Upper lobe of left lung (tissue), 6 donors: ENCODE measurements at places on chromosomes 3 and 15. TPM values are rescaled to one million over a fixed set of nuclear protein-coding genes. Genes with fewer than 3 reads are reported as not detected.
A peak's percentile ranks its signal among the peaks of the same experiment; 100 is the strongest.

Gene CD96
- 2.4 TPM for total RNA-seq

Gene RBPMS2
- 3.6 TPM for total RNA-seq

Gene ADAMTS17
- total RNA-seq, result 6.2 TPM

Gene CHL1
- total RNA-seq, result 5.6 TPM

Gene SCG3
- total RNA-seq, result 0.40 TPM

Gene PFN2
- total RNA-seq, result 32.6 TPM

DNA sequence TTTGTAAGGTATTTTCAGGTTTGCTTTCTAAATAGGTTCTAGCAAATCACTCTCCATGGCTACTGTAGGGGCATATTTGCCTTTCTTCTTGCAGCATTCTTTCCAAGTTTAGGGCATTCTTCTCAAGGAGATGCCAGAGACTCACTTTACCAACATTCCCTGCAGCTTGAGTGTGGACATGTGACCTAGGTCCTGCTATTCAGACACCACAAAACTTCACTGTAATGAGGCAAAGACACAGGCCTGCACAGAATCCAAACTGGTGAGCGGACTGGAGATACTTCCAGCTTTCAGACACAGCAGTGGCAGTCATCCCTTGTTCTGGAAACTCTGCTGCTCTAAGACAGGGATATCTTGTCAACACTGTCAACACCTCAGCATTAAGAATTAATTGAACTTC lies 146.4 kb upstream of the PFN2 start:
- H3K27ac ChIP-seq, result no peak overlapping the region
- H3K27me3 ChIP-seq, result no peaks in the 10 kb centered on the region
- no peak for DNase-seq
- no peaks in the 10 kb centered on the region for H3K4me1 ChIP-seq

GRCh38 chr15:37077623-37078351 lies 22.6 kb downstream of the MEIS2 start:
- peaks cover 13% of the 10 kb centered on the region for H3K36me3 ChIP-seq
- peaks cover 3% of the 10 kb centered on the region for H3K4me1 ChIP-seq
- H3K4me3 ChIP-seq, result no peak overlapping the region

DNA sequence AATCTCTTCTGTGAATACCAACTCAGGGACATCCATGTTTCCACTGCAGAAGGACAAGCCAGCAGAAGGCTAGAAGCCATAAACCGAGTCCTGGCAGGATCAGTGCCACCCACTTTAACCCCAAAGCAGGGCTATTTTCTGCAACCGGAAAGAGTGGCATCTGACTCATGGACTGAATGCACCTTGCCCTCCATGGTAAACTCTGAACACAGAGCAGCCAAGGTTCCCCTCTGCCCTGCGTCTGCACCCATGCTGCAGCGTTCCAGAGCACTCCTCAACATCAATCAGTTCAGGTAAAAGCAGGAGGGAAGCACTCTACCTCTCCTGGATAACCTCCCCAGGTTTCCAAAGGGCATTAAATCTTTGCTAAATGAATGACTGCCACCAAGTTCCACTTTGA lies 801 bp upstream of the NGRN start:
- no peak overlapping the region for H3K4me3 ChIP-seq
- H3K36me3 ChIP-seq, result no peaks in the 10 kb centered on the region
- H3K27ac ChIP-seq, result peak overlapping the region; percentile 98
- no peaks in the 10 kb centered on the region for H3K27me3 ChIP-seq

GRCh38 chr3:72702997-72703396 lies 145.2 kb downstream of the SHQ1 start:
- no peak overlapping the region for H3K4me3 ChIP-seq
- no peak for DNase-seq
- no peaks in the 10 kb centered on the region for H3K36me3 ChIP-seq
- no peak overlapping the region for H3K27ac ChIP-seq
- H3K27me3 ChIP-seq, result no peaks in the 10 kb centered on the region

DNA sequence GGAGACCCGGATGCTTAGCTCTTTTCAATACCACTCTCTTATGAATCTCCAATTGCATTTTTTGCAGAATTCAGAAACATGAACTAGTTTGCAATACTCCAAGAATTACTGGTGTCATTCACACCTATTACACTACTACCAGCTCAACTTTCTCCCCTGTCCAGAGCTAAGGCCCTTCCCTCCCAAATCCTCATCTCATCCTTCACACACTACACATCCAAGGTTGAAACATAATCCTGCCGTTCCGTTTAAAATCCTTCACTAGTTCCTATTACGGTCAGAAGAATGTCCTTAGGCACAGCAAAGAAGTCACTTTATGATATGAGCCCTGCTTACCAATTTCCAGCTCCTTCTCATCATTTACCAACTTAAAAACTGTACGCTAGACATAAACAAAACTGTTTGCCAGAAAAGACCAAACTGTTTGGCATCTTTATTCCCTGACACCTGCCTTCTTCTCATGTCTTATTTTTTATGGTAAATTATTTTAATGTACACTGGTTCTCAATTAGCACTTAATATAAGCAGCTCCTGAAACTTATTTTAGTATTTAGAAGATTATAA lies 22.6 kb downstream of the TBL1XR1 start:
- H3K27ac ChIP-seq, result no peak overlapping the region
- no peak overlapping the region for H3K4me3 ChIP-seq
- H3K4me1 ChIP-seq, result peaks cover 39% of the 10 kb centered on the region

DNA sequence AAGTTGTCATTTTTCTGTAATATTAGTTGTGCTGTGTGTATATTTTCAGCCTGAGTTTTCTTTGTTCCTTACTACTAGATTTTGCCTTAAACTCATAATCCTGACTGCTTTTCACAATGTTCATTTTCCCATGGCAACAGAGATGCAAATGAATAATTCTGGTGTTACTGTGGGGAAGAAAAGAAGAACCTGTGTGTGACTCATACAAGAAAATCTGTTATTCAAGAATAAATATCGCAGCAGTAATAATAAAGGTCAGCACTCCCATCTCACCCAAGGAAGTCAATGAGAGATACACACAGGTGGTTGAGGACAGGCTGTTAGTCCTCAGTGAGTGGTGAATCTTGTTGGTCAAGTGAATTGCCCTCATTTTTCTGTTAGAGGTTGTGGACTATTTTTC lies 656.6 kb upstream of the NAALADL2 start:
- H3K36me3 ChIP-seq, result no peaks in the 10 kb centered on the region
- no peak overlapping the region for H3K4me3 ChIP-seq
- no peak for DNase-seq
- H3K4me1 ChIP-seq, result no peaks in the 10 kb centered on the region
- H3K27ac ChIP-seq, result no peak overlapping the region

DNA sequence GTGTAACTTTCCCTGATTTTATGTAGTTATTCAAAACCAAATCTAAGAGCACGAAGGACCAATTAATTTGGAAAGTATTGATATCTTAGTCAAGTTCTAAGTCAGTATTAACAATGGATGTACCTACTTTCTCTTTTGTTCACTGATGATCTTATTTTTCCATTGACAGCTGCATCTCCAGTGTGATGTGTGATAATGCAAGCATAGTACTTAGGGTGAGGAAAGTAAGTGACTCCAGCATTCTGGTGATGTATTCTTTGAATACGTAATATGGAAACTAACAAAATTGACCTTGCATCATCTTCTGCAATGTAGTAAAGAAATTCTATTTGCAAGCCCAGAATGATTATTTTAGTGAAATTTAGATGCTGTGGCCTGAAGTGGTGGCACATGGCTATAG lies 22.4 kb downstream of the FBXW12 start:
- no peak overlapping the region for H3K27ac ChIP-seq
- no peaks in the 10 kb centered on the region for H3K36me3 ChIP-seq
- H3K4me3 ChIP-seq, result no peak overlapping the region
- no peaks in the 10 kb centered on the region for H3K27me3 ChIP-seq
- DNase-seq, result no peak

DNA sequence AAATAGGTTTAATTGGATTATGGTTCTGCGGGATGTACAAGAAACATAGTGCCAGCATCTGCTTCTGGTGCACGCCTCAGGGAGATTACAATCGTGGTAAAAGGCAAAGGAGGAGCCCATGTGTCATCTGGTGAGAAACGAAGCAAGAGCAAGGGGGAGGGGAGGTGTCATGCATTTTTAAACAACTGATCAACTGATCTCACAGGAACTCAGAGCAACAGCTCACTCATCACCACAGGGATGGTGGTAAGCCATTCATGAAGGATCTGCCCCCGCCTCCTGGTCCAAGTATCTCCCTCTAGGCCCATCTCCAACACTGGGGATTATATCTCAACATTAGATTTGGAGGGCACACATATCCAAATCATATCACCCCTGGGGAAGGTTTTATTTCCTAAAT lies 42.1 kb upstream of the FGF7 start:
- no peak overlapping the region for H3K27ac ChIP-seq
- no peaks in the 10 kb centered on the region for H3K36me3 ChIP-seq
- H3K4me3 ChIP-seq, result no peak overlapping the region
- DNase-seq, result no peak
- H3K4me1 ChIP-seq, result no peaks in the 10 kb centered on the region
- H3K27me3 ChIP-seq, result no peaks in the 10 kb centered on the region

- H3K27me3 ChIP-seq, result no peaks in the 10 kb centered on the region
- H3K27ac ChIP-seq, result no peak overlapping the region
- no peak for DNase-seq
- no peaks in the 10 kb centered on the region for H3K36me3 ChIP-seq
- no peak overlapping the region for H3K4me3 ChIP-seq
Observed at GRCh38 chr3:74640211-74640610, 25.8 kb upstream of the CNTN3 start.

- H3K36me3 ChIP-seq, result no peaks in the 10 kb centered on the region
- peaks cover 13% of the 10 kb centered on the region for H3K4me1 ChIP-seq
- H3K4me3 ChIP-seq, result no peak overlapping the region
Observed at GRCh38 chr15:73950479-73950830, 24.2 kb downstream of the LOXL1 start.

DNA sequence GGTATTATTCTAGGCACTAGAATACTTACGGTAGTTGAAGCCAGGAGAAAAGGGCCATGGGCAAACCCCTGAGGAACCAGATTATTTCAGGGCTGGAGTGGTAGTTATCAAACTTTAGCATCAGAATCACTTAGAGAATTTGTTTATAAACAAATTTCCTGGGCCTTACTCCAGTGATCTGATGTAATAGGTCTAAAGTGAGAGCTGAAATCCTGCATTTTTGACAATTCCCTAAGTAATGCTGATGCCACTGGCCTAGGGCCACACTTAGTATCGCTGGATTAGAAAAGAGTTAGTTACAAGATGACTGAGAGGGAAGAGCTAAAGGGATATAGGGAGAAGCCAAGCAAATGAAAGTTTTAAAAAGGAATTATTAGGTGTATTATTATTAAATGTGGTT lies 412.5 kb upstream of the THRB start:
- H3K27me3 ChIP-seq, result no peaks in the 10 kb centered on the region
- no peaks in the 10 kb centered on the region for H3K4me1 ChIP-seq
- no peaks in the 10 kb centered on the region for H3K36me3 ChIP-seq
- no peak for DNase-seq
- H3K27ac ChIP-seq, result no peak overlapping the region

GRCh38 chr15:41597787-41598186 lies 38.8 kb downstream of the TYRO3 start:
- no peaks in the 10 kb centered on the region for H3K36me3 ChIP-seq
- no peaks in the 10 kb centered on the region for H3K27me3 ChIP-seq
- no peak for DNase-seq
- H3K4me3 ChIP-seq, result no peak overlapping the region
- H3K4me1 ChIP-seq, result no peaks in the 10 kb centered on the region
- H3K27ac ChIP-seq, result no peak overlapping the region

GRCh38 chr3:33167716-33168336 lies 50.8 kb downstream of the SUSD5 start:
- no peak overlapping the region for H3K4me3 ChIP-seq
- no peaks in the 10 kb centered on the region for H3K27me3 ChIP-seq
- H3K4me1 ChIP-seq, result no peaks in the 10 kb centered on the region
- no peak overlapping the region for H3K27ac ChIP-seq
- no peak for DNase-seq
- H3K36me3 ChIP-seq, result no peaks in the 10 kb centered on the region

GRCh38 chr15:84685304-84685703 lies 27.3 kb upstream of the NMB start:
- H3K4me1 ChIP-seq, result no peaks in the 10 kb centered on the region
- no peaks in the 10 kb centered on the region for H3K27me3 ChIP-seq
- DNase-seq, result peak; percentile 54
- H3K4me3 ChIP-seq, result no peak overlapping the region

DNA sequence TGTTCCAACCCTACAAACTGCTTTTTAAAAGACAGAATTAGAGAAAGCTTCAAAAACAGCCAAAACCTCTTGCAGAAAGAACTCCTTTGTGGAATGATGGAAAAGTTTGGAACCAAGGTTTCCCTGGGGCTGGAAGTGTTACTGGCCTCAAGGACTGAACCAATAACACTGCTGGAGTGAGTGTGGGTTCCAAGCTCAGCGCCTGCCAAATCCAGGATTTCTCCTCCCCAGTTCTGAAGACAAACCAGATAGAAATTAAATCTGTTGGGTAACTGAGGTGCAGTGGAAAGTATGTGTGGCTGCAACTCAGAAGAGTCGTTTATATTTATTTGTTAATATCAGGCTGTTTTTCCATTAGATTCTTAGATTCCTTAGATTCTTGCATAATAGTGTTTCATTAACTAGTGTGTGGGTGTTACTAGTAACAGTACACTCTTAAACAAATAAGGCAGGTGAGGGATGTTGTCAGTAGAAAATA lies 66.5 kb upstream of the FNDC3B start:
- peaks cover 10% of the 10 kb centered on the region for H3K4me1 ChIP-seq
- no peaks in the 10 kb centered on the region for H3K27me3 ChIP-seq
- no peaks in the 10 kb centered on the region for H3K36me3 ChIP-seq
- no peak for DNase-seq
- H3K4me3 ChIP-seq, result no peak overlapping the region
- H3K27ac ChIP-seq, result no peak overlapping the region

GRCh38 chr3:112357930-112358780 lies 25.2 kb downstream of the CD200 start:
- H3K4me3 ChIP-seq, result no peak overlapping the region
- H3K27ac ChIP-seq, result peak overlapping the region; percentile 50
- no peaks in the 10 kb centered on the region for H3K27me3 ChIP-seq
- DNase-seq, result no peak

GRCh38 chr15:39657668-39658067 lies 76.8 kb downstream of the THBS1 start:
- H3K4me1 ChIP-seq, result no peaks in the 10 kb centered on the region
- no peaks in the 10 kb centered on the region for H3K27me3 ChIP-seq
- no peak overlapping the region for H3K4me3 ChIP-seq
- DNase-seq, result no peak
- no peak overlapping the region for H3K27ac ChIP-seq

- DNase-seq, result peak; percentile 88
- peaks cover 19% of the 10 kb centered on the region for H3K4me1 ChIP-seq
- no peaks in the 10 kb centered on the region for H3K27me3 ChIP-seq
- H3K36me3 ChIP-seq, result no peaks in the 10 kb centered on the region
- H3K4me3 ChIP-seq, result peak within 1 kb of the TSS; percentile 29
- no peak within 1 kb of the TSS for H3K27ac ChIP-seq
Observed at GRCh38 chr15:91099995-91100813, at the start of gene SV2B. TSS of gene SV2B (plus strand) at chr15:91100257. CDS start at chr15:91226264, 126,007 bp downstream.

DNA sequence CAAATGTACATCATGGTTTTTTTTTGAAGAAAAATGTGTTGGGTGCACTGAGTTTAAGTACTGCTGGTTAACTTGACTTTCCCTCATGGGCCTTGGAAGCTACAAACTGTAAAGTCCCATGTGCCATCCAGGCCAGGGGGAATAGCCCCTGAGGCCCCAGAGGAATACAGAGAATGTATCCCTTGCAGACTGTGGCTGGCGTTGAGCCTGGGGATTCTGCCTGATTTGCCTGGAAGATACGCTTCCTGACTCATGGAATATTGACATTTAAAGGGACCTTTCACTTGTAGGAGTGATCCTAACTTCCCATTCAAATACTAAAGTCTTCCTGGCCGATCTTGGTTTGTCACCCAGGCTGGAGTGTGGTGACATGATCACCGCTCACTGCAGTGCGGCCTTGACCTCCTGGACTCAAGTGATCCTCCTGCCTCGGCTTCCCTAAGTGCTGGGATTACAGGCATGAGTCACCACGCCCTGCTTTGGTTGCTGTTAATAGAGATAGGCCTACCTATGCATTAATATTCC lies 42.0 kb downstream of the ADAMTSL3 start:
- no peak overlapping the region for H3K4me3 ChIP-seq
- no peak for DNase-seq
- no peaks in the 10 kb centered on the region for H3K36me3 ChIP-seq
- H3K27me3 ChIP-seq, result no peaks in the 10 kb centered on the region
